ENCODE measurements at places on chromosomes 5 and 9.
A peak's percentile ranks its signal among the peaks of the same experiment; 100 is the strongest.

DNA sequence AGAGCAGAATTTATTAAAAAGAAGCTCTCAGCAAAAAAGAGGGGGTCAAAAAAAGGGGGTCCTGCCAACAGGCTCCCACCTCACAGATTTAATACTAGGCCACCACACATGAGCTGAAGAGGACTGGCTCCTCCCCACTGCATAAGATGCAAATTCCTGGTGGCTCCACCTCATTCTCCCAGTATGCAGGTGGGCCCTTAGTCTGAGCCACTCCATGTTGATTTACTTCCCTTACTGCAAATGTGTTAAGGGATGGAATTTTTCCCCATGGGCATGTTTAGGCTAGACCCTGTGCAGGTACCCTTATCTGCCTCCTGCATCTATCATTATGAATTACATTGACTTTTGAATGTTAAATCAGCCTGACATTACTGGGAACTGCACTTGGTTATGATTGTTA, 82.9 kb downstream of the ISOC1 start:
- DNase-seq, result no peak

DNA sequence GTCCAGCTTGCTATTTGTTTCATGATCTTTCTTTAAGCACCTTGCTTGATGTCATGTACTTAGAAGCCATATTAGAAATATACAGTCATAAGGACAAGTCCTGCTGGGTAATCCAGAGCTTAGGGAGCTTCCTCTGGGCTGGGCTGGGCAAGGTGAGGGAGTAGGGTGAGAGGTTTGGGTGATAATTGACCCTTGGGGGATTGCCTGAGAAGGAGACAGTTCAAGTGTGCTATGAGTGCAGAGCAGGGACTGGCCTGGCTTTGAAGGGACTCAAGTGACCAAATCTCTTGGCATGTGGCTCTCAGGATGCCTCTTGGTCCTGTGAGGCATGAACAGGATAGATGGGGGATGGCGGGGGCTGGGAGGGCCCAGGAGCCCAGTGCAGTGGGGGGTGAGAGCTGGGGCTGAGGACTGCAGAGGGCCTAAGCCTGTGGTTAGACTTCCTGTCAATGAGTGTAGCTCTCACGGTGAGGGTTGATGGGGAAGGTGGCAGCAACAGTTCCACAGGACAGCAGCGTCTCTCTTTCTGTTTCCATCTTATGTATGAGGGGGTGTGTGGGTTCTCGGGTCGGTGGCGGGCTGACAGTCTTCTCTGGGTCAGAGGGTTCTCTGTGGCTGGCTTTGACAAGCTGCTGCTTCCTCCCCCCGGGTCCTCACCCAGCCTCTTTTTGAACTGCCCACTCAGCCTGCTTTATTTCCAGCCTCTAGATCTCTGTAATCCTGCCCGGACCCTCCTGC, 53.5 kb downstream of the RGS3 start:
- peak; percentile 34 for DNase-seq

DNA sequence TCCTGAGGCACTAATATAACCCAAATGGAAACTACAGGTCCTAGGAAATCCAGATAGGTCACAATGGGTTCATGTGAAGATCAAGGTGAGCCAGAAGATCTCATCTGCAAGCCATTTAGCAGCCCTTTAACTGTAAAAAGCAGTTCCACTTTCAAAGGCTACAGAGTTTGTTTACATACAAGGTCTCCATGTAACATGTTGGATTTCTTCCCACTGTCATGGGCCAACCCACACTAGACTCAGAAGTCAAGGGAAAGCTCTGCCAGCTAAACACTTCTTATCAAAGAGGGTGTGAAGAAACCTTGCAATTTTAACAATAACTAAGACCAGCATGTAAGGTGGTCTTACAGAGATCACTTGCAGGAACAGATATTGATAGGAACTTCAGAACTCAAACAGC, 3.8 kb upstream of the CTNNAL1 start:
- DNase-seq, result no peak

- no peak for DNase-seq
Observed at GRCh38 chr5:1498623-1499416, 24.9 kb downstream of the LPCAT1 start.

- DNase-seq, result no peak
Observed at GRCh38 chr5:151110992-151111391, 30.2 kb upstream of the TNIP1 start.

GRCh38 chr9:137534256-137535119, 15.7 kb downstream of the PNPLA7 start:
- DNase-seq, result no peak

- DNase-seq, result no peak
Observed at GRCh38 chr9:125430161-125431011, 168.8 kb downstream of the GAPVD1 start.
